Neural crest cell (in vitro differentiated cells): ENCODE measurements at places on chromosomes 5 and 9. TPM values are rescaled to one million over a fixed set of nuclear protein-coding genes. Genes with fewer than 3 reads are reported as not detected.

Gene PTGR1
- 51.5 and 61.7 TPM in 2 replicates for total RNA-seq

Gene LRRC70
- 0.19 and 0.34 TPM in 2 replicates for total RNA-seq

GRCh38 chr9:103277240-103277639, 282.1 kb downstream of the CYLC2 start:
- no peaks in the 10 kb centered on the region for H3K36me3 ChIP-seq
- H3K4me3 ChIP-seq, result no peak overlapping the region
- no peaks in the 10 kb centered on the region for H3K27me3 ChIP-seq
- H3K27ac ChIP-seq, result no peak overlapping the region
- no peaks in the 10 kb centered on the region for H3K4me1 ChIP-seq

DNA sequence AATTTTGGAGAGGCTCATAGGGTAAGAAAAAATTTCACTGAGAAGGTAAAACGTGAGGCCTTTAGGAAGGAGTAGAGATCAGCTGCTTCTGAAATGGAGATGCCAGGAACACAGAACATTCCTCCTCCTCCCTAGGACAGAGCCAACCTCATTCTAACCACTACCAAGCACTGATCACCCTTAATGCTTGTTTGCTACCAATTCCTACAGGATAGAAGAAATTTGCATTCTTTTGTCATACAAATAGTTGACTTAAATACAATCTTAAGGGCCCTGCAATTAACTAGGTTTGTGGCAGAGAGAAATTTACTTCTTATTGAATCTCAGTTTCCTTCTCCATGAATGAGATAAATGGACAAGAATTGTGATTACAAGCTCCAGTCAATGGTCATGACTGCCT, 780.2 kb upstream of the WWC1 start:
- DNase-seq, result no peak
- H3K4me3 ChIP-seq, result no peak overlapping the region
- no peaks in the 10 kb centered on the region for H3K27me3 ChIP-seq
- H3K27ac ChIP-seq, result no peak overlapping the region
- peaks cover 4% of the 10 kb centered on the region for H3K4me1 ChIP-seq
- H3K36me3 ChIP-seq, result no peaks in the 10 kb centered on the region

- H3K27ac ChIP-seq, result no peak overlapping the region
- H3K36me3 ChIP-seq, result no peaks in the 10 kb centered on the region
- no peak overlapping the region for H3K4me3 ChIP-seq
- peaks cover 8% of the 10 kb centered on the region for H3K27me3 ChIP-seq
- no peak for DNase-seq
- no peaks in the 10 kb centered on the region for H3K4me1 ChIP-seq
Measured at GRCh38 chr5:77669677-77670076, 31.2 kb upstream of the OTP start.

DNA sequence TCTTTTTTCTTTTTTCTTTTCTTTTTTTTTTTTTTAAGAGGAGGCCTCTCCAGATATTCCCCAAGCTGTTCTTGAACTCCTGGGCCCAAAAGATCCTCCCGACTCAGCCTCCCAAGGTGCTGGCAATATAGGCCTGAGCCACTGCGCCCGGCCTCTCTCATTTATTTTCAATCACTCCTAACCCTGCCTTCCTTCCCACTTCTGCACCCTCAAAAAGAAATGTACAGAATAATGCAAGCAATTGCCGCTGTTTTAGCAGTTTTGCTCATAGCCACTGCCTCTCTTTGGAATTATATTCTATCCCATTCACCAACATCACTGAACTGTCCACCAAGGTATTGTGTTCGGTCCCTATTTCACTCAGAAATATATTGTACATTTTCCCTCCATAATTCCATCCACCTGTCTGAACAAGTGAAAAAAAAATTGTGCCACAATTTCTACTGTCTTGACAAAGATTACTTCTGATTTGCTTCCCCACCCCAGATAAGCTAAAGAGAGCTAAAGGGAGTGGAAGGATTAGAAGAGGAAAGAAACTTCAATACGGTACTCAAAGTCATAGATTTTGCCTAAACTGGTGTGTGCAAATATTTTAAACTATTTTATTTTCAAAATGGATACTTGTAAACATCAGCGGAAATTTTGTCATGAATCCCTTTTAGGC, 1.9 kb downstream of the FNBP1 start:
- no peak for DNase-seq
- H3K4me3 ChIP-seq, result peak overlapping the region; percentile 97
- H3K36me3 ChIP-seq, result no peaks in the 10 kb centered on the region
- H3K27me3 ChIP-seq, result peaks cover 8% of the 10 kb centered on the region
- peaks cover 41% of the 10 kb centered on the region for H3K4me1 ChIP-seq

GRCh38 chr5:171692936-171693335, 92.7 kb upstream of the SMIM23 start:
- peaks cover 10% of the 10 kb centered on the region for H3K4me1 ChIP-seq
- H3K4me3 ChIP-seq, result no peak overlapping the region
- H3K36me3 ChIP-seq, result no peaks in the 10 kb centered on the region
- H3K27ac ChIP-seq, result no peak overlapping the region
- DNase-seq, result no peak

DNA sequence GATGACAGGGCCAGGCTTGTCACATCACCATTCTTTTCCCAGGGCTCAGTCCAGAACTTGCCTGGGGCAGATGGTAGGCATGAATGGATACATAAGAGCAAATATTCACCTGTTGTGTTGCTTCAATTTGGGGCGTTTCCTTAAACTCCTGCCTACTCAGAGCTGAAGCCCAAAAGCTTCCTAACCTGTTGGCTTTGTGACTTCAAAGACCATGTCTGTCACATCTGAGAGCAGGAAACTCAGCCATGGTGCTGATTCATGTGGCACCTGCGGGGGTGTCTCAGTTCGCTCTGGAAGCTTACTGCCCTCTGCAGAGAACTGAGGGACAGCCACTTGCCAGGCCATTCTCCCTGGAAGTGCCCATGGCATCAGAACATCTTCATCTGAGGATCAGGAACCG, 246.6 kb downstream of the HSPA4 start:
- no peak for DNase-seq
- H3K4me3 ChIP-seq, result no peak overlapping the region
- H3K27me3 ChIP-seq, result no peaks in the 10 kb centered on the region
- H3K36me3 ChIP-seq, result no peaks in the 10 kb centered on the region
- H3K4me1 ChIP-seq, result no peaks in the 10 kb centered on the region

DNA sequence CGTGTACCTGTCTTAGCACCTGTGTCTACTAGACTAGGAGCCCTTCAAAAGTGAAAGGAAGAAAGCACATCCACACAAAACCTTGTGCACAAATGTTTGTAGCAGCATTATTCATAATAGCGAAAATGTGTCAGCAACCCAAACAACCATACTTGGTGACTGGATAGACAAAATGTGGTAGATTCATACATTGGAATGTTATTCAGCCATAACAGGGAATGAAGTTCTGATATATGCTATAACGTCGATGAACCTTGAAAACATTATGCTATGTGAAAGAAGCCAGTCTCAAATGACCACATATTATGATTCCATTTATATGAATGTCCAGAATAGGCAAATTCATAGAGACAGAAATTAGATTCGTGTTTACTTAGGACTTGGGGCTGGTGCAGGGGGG, 57.8 kb upstream of the LARP1 start:
- H3K27me3 ChIP-seq, result no peaks in the 10 kb centered on the region
- DNase-seq, result no peak
- H3K4me1 ChIP-seq, result peaks cover 3% of the 10 kb centered on the region
- no peaks in the 10 kb centered on the region for H3K36me3 ChIP-seq
- H3K4me3 ChIP-seq, result no peak overlapping the region
- no peak overlapping the region for H3K27ac ChIP-seq

GRCh38 chr5:67417839-67418238, 221.2 kb upstream of the CD180 start:
- DNase-seq, result no peak
- H3K4me1 ChIP-seq, result peaks cover 38% of the 10 kb centered on the region
- H3K4me3 ChIP-seq, result no peak overlapping the region
- peaks cover 2% of the 10 kb centered on the region for H3K36me3 ChIP-seq
- H3K27ac ChIP-seq, result no peak overlapping the region

DNA sequence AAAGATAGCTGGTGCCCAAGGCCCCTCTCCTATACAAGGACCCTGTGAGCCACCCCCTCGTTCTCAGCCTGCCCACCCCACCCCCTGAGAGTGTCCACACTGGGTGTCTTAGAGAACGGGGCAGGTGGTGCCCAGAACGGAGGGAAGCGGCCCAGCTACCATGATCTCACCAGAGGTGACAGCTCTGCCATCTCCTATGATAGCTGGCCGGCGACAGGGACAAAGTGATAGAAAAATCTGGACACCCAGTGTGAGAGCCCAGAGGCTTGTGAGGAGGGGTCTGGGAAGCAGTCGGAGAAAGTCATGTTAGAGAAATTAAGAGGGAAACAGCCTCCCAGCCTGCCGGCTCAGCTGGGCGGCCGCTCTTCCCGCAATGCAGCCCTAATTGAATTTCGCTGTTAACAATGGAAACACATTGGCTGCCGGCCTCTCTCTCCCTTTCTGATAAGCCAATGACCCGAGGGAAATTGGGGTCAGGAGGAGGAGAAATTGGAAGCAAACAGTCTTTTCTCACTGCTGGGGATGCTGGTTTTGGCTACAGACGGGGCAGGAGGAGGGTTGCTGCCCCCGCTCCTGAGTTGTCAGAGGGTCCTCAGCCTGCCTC, 32.3 kb downstream of the HK3 start:
- peaks cover 26% of the 10 kb centered on the region for H3K4me1 ChIP-seq
- no peaks in the 10 kb centered on the region for H3K36me3 ChIP-seq

DNA sequence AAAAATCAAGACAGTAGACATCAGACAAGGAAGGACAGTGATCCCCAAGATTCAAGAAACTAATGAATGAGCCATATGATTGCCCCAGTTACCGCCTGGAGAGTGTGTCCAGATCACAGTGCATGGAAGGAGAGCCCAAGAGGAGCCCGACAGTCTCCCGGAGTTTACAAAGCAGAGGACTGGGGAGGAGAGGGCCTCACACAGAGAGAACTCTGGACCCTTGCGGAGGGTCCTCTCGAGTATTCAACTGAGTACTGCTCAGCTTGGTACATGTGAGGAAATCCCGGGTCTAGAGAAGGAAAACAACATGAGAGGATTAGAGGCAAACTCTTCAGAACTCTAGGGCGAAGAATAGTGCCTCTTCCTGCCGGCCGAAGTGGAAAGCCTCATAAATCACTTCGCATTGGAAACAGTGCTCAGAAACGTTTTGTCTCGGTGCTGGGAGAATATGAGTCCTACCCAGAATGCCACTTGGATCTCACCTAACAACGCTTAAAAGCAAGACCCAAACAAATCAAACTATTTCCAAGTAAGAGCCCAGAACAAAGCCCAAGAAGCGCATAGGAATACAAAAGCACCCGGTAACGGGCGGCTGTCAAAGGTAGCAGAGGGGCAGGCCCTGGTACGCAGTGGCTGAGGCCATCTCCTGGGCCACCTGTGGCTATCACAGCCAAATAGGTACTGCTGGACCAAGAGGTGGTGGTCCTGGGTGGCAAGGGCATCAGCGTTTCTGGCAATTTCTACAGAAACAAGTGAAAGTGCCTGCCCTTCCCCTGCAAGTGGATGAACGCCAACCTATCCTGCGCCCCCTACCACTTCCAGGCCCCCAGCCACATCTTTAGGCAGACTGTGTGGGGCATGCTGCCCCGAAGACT, 36.0 kb downstream of the FAM78A start:
- no peak for DNase-seq
- no peak overlapping the region for H3K27ac ChIP-seq
- H3K27me3 ChIP-seq, result no peaks in the 10 kb centered on the region
- no peak overlapping the region for H3K4me3 ChIP-seq

DNA sequence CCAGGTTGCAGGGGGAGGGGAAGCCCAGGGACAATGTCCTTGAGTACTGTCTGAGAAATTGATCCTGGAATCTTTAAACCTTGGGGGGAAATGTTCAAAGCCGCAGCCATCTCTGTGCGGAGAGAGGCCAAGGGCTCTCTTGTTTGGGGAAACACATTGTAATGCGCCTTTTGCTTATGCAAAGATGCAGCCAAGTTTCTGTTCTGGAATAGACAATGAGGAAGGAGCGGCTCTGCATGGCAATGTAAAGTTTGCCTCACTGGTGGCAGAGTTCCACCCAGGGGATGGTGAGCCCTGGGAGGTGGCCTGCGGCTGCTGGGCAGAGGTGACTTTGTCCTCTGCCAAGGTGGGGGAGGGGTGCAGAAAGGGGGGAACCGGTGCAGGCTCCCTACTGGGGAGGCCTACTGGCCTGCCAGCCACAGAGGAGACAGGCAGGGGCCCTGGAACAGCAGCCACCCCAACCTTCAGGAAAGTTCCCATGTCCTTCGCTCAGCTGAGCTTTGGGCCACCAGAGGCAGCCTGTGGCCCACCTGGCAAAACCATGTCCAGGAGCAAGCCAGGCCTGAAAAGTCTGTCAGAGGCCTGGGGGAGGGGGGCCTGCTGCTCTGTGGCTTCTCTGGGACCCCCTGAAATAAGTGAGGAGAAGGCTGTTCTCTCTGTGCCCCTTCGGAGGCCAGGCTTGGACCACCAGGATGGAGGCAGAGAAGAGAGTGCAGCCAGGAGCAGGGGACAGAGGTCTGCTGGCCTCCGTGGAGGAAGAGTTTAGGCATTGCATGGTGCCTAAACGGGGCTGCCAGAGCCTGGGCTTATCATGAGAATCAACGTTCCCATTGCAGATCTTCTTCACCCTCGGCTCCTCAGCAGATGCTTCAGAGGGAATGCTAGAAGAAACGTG, 127.8 kb downstream of the ZNF354C start:
- H3K27ac ChIP-seq, result no peak overlapping the region
- no peaks in the 10 kb centered on the region for H3K27me3 ChIP-seq
- no peaks in the 10 kb centered on the region for H3K36me3 ChIP-seq
- no peak overlapping the region for H3K4me3 ChIP-seq
- no peak for DNase-seq
- H3K4me1 ChIP-seq, result peaks cover 20% of the 10 kb centered on the region

GRCh38 chr5:142845402-142845921, 75.3 kb downstream of the ARHGAP26 start:
- H3K4me3 ChIP-seq, result no peak overlapping the region
- no peak for DNase-seq
- no peak overlapping the region for H3K27ac ChIP-seq
- peaks cover 9% of the 10 kb centered on the region for H3K4me1 ChIP-seq

DNA sequence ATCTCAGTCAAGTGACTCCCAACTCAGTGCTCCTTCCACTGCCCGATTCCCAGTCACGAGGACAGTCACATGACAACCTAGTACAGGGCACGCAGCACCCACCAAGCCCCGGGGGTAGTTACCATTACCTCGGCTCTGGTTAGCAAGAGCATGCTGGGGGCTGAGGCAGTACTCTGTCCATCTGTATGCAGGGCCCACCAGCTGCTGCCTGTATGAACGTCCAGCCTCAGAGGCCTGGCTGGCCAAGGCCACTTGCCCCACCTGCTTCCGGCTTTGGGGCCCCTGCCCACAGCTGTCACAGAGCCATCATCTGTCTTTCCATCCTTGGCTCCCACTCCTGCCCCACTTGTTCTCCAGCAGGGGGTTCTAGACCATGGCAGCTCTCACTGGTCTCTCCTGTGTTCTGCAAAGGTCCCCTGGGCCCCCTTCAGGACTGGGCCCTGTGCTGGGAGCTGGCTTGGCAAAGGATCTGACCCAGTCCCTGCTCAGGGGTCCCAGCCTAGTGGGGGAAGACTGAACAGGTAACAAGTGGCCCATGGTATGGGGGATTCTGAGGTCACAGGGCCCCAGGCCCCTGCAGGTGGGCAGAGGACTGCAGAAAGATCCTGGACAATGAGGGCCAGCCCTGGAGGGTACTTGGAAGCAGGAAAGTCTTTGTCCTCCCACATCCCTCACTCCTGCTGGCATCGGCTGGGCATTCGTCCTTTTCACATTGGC, 3.3 kb downstream of the RPL35 start:
- H3K36me3 ChIP-seq, result peaks cover 21% of the 10 kb centered on the region
- no peak for DNase-seq
- H3K27me3 ChIP-seq, result peaks cover 5% of the 10 kb centered on the region
- H3K4me3 ChIP-seq, result peak overlapping the region; percentile 95
- H3K27ac ChIP-seq, result no peak overlapping the region
